K562 (cell line): ENCODE measurements at places on chromosomes 7 and 10. TPM values are rescaled to one million over a fixed set of nuclear protein-coding genes. Genes with fewer than 3 reads are reported as not detected.

- no peak for DNase-seq
Measured at GRCh38 chr10:75021379-75022249, 89.8 kb upstream of the SAMD8 start.

DNA sequence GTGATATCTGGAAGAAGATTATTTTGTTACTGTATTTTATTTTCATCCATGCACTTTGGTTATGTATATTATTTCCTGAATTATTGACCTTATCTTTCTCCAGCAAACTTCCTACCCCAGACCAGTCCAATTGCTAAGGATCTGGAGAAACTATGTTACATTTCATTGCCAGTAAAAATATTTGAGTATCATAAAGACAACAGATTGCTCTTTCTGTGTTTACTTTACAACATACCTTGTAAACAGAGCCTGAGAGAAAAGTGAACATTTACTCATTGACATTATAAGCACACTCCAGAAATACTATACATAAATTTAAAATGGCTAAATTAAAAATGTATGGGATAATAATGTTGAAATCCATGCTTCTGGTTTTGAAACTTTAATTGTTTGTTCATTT lies 186.2 kb upstream of the FAM3C start:
- no peak for DNase-seq

DNA sequence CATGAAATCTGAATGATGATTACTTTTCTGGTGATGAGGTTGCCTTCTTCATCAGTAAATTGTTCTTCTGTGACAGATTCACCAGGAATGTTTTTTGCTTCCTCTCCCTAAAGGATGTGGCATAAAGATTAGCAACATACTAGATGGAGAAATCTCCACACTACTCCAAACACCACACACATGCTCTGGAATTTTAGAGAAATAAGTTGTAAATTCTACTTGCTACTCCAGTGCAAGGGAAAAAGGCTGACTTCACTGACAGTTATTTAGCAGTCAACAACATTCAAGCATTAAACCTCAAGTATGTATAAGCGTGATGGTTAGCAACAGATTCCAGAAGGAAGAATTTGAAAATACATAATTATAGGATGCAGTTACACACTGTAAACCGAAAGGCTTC lies 137.9 kb upstream of the CCDC6 start:
- DNase-seq: no peak

- no peak for DNase-seq
Measured at GRCh38 chr10:13816195-13816925, 229.6 kb downstream of the PRPF18 start.

- no peak for DNase-seq
Measured at GRCh38 chr10:120075349-120075748, 182.8 kb downstream of the SEC23IP start.

- no peak for DNase-seq
Measured at GRCh38 chr10:6195846-6196245, 6.9 kb upstream of the PFKFB3 start.

- no peak for DNase-seq
Measured at GRCh38 chr7:22179442-22179879, 177.5 kb downstream of the RAPGEF5 start.

- DNase-seq: no peak
Measured at GRCh38 chr7:21256310-21256877, 171.5 kb upstream of the SP4 start.

GRCh38 chr10:107546986-107547385 lies 382.5 kb upstream of the SORCS1 start:
- DNase-seq: no peak

- peak; percentile 36 for DNase-seq
Measured at GRCh38 chr7:151191544-151191943, 4.5 kb upstream of the ASB10 start.

- peak; percentile 52 for DNase-seq
Measured at GRCh38 chr10:80161321-80162083, 29.0 kb downstream of the PLAC9 start.

- DNase-seq: no peak
Measured at GRCh38 chr7:149729983-149730801, 43.2 kb downstream of the ZNF467 start.

DNA sequence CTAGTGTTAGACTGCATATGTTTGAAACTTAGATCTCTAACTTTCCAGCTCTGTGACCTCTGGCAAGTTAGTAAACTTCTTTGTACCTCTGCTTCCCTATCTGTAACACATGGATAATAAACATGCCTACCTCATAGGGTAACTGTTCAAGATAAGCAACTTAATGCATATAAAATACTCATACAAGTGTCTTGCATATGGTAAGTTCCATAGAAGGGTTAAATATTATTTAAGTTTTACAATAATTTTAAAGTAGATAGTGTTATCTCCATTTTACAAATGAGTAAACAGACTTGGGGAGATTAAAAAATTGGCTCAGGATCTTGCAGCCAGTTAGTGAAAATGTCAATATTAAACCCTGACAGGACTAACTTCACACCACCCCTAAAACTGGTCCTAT lies 30.1 kb upstream of the CD36 start:
- DNase-seq: no peak

- DNase-seq: no peak
Measured at GRCh38 chr10:114720685-114721278, 62.7 kb upstream of the ABLIM1 start.

DNA sequence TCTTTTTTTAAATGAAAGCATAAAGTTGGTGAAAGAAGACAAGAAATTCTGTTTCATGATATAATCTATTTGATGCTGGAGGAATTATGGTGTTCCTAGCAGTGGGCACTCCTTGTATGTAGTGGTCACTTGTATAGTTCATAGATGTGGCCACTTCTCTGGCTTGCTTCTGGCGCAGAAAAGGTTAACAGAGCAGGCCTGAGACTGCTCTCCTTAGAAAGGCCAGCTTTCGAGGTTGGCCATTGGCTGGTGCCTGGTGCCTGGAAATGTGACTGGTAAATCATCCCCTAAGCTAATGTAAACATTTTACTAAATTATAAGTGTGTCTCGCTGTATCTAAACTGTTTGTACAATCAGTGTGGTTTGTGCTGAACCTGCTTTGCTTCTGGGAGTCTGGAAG lies 276.1 kb downstream of the PHTF2 start:
- no peak for DNase-seq

DNA sequence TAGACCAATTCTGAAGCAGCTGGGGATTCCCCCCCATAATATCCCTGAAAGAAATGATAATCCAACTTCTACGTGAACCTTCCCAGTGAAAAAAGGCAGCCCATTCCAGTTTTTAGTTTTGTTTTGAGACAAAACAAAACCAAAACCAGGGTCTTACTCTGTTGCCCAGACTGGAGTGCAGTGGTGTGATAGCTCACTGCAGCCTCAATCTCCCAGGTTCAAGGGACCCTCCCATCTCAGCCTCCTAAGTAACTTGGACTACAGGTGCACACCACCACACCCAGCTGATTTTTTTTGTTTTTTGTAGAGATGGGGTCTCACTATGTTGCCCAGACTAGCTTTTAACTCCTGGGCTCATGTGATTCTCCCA lies 12.5 kb upstream of the ARPC1A start:
- DNase-seq: no peak

DNA sequence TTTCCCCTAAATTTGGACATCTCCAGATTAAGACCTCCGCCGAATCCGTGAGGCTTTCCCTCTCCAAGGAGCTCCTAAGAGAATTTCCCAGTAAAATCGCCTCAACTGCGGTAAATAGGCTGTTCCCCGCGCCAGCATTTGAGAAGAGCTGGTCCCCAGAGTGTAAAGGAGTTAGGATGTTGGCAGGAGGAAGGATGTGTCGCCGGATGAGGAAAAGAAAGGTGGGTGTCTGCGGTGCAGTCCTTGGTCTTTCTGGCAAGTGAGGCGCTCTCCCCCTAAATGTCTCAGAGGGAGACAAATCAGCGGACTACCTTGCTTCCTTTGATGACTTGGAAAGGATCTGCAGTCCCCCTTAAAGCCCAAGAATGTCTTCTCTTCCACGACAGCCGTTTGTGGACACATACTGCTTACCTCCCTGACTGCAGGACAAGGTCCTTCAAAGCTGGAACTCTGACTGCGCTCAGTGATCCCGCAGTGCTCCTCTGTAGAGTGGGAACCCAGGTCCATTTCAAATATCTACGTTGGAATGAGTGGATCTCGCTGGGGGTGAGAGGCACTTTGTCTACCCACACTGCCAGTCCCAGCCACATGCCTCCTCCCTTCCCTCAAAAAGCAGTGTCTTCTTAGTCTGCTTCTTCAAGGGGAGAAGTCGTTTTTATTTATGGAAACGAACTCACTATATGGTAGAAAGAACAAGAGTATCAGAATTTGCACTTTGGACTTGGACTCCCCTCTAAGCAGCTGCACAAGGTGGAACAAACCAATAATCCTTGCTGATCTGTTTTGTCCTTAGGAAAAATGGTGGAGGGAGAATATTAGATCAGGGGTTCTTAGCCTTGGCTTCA lies 1.1 kb upstream of the DLG5 start:
- DNase-seq: no peak

DNA sequence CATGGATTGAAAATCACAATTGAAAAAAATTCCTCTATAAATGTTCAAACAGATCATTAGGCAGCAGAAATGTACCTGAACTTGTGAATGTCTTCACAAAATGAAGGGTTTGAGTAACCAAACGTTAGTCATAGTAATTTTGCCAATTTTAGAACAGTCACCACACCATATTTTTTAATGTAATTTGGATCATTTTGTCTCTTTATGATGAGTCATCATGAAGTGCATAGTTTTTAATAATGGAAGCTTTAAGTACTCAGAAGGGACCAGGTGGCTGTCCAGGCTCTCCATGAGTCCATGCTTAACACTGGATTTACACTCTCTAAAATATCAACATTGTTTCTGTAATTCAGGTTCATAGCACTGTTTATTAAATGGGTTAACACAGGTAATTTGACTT lies 219.2 kb downstream of the ETV1 start:
- no peak for DNase-seq

DNA sequence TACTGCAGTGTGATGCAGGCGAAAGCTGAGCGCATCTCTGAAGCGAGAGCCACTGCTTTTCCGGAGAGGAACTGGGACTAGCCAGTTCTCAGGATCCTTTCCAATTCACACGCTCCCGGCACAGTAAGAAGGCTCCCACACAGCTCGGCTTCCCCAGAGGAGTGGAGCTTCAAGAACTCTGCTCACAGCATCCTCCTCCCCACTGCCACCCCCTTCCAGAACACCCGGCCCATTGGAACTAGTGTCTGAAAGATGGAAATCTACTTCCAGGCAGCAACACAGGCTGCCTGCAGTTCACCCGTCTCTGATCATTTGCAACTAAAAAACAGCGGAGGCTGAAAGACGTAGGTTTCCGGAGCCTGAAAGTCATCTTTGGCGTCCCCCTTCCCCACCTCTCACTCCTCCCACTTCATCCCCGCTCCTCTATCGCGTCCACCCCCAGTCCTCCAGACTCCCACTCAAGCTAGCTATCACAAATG lies at the start of gene DGKB:
DGKB (minus strand) TSS at position 163 of the 479 bp plus-strand sequence.
- DNase-seq: no peak

GRCh38 chr10:101512738-101513137 lies 75.3 kb downstream of the POLL start:
- no peak for DNase-seq

DNA sequence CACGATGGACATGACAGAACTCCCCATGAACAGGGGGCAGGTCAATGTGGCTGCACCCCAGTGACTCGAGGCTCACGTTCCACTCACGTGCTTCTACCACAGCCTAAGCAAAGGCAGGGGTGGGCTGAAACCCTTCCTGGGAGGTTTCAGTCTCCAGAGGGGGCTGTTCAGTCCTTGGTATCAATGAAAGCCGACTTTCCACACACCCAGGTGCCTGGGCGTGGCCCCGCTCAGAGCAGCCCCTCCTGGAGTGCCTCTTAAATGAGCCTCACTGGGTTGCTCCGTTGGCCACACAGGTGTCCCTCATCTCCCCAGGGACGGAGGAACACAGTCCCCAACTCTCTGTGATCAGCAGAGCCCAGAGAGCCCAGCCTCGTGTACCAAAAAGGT lies 90.5 kb upstream of the PDGFA start:
- peak; percentile 40 for DNase-seq

Gene STYXL1
- total RNA-seq: 44.3 and 50.0 TPM in 2 replicates

Gene H2BK1
- total RNA-seq: not detected in 2 replicates

Gene CHAT
- total RNA-seq: not detected in 2 replicates

Gene SLC13A4
- total RNA-seq: 0.60 and 0.66 TPM in 2 replicates

Gene CTBP2
- 6.5 and 8.8 TPM in 2 replicates for total RNA-seq

Gene NXPH1
- 0.07 and 0.16 TPM in 2 replicates for total RNA-seq

Gene SRPK2
- 38.8 and 44.7 TPM in 2 replicates for total RNA-seq

Gene CDNF
- total RNA-seq: 0.85 and 1.00 TPM in 2 replicates

Gene DLG5
- 24.0 and 26.8 TPM in 2 replicates for total RNA-seq

Gene MBLAC1
- total RNA-seq: 2.1 and 3.1 TPM in 2 replicates
